ENCODE measurements at places on chromosomes 1 and 21.

DNA sequence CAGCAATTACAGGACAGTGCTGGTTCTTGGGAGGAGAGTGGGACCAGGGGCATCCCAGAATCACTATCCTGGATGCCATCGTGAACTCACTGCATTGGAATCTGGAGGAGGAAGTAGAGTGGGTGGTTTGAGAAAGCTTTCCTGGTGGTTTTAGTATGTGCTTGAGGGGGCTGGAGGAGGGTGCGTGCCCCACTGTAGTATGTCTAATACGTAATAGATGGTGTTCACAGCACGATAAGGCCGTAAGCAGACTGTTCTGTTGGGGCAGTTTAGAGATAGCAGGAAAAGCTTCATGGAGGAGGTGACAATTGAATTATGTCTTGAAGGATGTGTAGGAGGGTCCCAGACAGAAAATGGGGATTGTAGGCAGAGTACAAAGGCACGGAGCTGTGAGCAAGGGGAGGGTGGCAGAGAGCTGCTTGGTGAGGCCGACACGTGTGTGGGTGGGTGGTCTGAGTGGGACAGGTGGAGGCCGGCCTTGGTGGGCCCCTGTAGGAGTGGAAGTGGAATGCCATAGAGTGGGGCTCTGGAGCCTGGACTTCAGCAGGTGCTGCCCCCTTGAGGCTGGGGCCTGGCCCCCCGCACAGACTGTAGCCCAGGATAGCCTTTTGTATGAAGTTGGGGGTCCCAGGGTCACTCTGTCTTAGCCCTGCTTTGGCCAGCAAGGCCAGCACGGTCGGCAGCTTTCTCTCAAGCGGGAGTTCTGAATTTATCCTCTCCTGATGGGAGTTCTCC is 37.0 kb downstream of the IL6R start:
- DNase-seq: no peak

- no peak for DNase-seq
Measured at GRCh38 chr1:157724537-157725220, 24.1 kb upstream of the FCRL3 start.

DNA sequence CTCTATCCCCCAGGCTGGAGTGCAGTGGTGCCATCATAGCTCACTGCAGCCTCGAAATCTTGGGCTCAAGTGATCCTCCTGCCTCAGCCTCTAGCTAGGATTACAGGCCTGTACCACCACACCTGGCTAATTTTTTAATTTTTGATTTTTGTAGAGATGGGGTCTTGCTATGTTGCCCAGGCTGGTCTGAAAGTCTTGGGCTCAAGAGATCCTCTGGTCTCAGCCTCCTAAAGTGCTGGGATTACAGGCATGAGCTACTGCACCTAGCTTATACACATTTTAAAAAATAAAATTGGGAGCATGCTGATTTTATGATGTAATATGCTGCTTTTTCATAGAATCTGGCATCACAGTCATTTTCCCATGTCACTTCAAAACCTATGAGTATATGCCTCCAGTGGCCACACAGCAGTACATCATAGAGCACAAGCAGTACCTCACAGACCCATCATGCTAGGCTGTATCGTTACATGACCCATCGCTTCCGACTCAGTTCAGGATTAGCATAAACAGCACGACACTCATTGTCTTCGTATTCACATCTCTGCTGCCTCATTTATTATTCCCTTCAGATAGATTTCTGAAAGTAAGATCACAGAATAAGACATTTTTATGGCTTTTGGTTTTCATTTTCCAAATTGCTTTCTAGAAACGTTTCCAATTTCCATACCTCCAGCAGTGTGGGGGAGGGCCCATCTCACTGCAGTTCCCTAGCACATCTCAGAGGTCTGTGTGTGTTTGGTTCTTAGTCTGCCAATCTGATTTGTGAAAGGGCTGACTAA is 35.9 kb upstream of the CCSAP start:
- no peak for DNase-seq

GRCh38 chr1:158458263-158458662 is 3.4 kb upstream of the OR10K1 start:
- no peak for DNase-seq

- no peak for DNase-seq
Measured at GRCh38 chr1:201103666-201104065, 8.6 kb downstream of the CACNA1S start.

GRCh38 chr1:24929398-24930259 is 447 bp downstream of the RUNX3 start:
- peak; percentile 64 for DNase-seq

- no peak for DNase-seq
Measured at GRCh38 chr1:217363319-217363718, 267.6 kb downstream of the GPATCH2 start.

- no peak for DNase-seq
Measured at GRCh38 chr1:239125027-239125426, 261.3 kb upstream of the CHRM3 start.

DNA sequence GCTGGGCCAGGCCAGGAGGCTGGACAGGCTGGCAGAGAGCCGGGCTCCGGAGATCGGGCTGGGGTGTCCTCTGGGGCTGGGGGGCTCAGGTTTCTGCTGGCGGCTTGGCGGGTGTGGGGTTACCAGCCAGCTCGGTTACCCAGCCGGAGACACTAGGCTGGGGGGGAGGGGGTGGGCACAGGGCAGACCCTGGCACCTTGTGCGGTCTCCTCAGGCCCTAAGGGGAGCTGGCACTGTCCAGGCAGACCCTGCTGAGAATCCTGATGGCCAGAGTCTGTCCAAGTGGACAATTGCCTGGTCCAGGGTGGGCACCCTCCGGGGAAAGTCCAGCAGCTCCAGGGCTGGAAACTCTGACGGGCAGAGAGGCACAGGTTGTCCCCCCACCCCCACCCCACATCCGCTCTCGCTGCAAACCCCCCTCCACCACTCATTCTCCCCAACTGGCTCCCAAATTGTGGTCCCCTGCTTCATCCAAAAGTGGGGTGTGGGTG is 6.7 kb downstream of the ZBTB7B start:
- peak; percentile 54 for DNase-seq

DNA sequence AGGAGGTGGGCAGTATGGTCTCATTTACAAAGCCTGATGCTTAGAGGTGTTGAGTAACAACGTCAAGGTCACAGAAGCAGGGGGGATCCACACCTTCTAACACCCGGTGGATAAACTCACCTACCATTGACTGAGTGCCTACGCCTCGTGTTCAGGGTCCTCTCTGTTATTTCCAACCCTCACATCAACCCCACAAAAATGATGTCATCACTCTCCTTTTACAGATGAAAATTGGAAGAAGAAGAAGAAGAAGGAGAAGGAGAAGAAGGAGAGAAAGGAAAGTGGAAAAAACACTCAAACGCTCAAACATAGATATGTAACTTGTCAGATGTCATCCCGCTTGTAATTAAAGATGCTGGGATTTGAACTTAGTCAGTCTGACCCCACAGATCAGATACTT is 653 bp upstream of the KCNN3 start:
- no peak for DNase-seq

- no peak for DNase-seq
Measured at GRCh38 chr1:170694172-170694926, 30.4 kb downstream of the PRRX1 start.

- no peak for DNase-seq
Measured at GRCh38 chr1:78540048-78540447, 49.3 kb downstream of the PTGFR start.

DNA sequence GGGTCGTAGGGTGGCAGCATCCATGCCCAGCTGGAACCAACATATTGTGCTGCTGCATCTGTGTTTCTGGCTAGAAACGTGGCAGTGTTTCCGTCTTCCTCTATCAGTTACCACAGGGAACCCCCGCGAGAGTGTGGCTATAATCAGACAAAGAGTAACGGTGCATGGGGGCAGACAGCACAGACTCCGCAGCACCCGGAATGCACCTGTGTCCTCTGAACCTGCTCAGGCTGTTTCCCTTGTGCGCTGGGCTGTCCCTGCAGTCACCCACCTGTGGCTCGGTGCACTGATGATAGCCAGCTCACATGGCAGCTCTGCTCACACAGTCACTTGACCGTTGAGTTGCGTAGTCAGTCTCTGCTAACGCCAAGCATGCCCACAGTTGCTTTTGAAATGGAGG is 11.4 kb upstream of the PCBP3 start:
- DNase-seq: no peak

DNA sequence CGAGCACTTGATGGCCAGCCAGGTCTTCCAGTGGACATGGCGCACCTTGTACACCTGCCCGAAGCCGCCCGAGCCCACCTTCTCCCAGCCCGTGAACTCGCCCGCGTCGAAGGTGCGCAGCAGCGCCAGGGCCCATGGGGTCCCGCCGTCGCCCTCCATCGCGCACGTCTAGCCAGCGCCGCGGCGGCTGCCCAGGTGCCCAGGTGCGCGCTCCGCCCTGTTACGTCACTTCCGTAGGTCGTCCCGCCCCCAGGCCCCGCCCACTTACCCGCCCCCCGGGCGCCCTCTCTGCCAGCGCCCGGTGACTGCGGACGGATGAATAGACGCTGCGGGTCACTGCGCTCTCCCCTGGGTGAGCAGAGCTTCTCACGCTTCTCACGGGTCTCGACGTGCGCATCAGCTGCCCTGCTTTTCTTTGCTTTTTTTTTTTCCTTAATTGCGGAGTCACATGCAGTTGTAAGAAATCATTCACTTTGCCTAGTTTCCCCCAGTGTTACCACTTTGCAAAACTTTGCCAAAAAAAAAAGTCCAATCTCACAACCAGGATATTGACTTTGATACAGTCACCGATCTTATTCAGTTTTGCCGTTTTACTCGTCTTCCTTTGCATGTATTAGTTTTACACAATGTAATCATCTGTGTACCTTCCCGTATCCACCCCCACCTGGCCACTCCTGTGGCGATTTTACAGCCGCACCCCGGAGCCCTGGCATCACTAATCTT is at the start of gene RIPK4:
Gene RIPK4, minus strand, starts transcription at position 170 of the 723 bp plus-strand sequence. Its CDS starts 11 bp downstream, at position 159.
- peak; percentile 66 for DNase-seq

GRCh38 chr1:43835082-43836021 is 98.2 kb upstream of the ARTN start:
- no peak for DNase-seq

DNA sequence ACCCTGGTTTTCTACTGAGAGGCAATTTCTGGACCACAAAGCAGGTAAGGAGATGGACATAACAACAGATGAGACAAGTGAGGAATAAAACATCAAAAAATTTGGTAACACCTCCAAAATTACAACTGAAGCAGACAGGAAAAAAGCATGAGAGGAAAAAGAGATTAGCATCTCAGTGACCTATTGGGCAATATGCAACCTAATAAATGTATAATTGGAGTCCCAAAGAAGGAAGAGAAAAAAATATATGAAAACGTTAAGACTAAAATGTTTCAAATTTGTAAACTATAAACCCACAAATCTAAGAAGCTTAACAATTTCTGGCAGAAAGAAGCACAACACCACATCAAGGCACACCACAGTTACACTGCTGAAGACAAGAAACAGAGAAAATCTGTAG is 208.2 kb upstream of the TNR start:
- no peak for DNase-seq

DNA sequence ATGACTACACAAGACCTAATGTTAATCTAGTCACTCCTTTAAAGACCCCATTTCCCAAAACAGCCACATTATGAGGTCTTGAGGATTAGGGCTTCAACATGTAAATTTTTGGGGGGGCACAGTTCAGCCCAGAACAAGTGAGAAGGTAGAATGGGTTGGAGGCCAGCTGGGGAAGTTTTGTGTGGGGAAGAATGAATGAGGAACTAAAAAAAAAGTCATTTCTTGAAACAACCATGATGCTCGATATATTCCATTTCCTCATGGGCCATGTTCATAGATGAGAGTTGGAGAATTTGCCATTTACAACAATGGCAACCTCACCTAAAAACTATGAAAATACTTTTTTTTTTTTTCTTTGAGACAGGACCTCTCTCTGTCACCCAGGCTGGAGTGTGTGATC is 14.5 kb downstream of the NLRP3 start:
- no peak for DNase-seq

DNA sequence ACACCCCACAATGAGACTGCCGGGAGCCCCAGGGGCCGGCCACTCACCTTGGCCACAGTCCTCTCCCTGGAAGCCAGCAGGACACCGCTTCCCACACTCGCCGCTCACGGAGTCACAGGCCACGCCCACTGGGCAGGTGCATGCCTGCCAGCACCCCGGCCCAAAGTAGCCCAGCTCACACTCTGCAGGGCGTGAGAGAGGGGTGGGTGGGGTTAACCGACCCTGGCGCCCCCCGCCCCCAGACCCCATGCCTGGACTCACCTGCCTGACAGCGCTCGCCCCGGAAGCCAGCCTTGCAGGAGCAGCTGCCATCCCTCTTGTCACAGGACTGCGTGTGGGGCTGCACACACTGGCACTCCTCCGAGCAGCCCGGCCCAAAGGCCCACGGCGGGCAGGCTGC is 50.7 kb downstream of the ARHGEF16 start:
- DNase-seq: no peak

- no peak for DNase-seq
Measured at GRCh38 chr1:21564521-21565095, 55.4 kb downstream of the ALPL start.

DNA sequence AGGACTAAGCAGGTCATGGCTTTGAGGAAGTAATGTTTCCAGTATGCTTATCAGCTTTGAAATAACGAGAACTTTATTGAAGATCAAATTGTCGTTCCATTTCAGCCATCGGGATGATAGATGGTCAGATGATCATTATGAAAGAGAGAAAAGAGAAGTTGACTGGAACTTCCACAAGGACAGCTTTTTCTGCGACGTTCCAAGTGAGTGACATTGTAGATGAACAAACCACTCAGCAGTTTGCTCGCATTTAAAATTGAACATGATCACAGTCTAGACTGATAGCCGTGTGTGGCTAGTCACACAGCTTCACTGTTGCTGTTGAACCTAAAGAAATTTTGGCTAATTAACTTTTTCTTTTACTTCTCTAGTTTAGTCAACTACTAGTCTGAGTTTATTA is 151.1 kb downstream of the TLR5 start:
- no peak for DNase-seq

- DNase-seq: no peak
Measured at GRCh38 chr1:75614399-75614756, 3.5 kb upstream of the SLC44A5 start.

- no peak for DNase-seq
Measured at GRCh38 chr1:43981135-43981491, 2.1 kb downstream of the B4GALT2 start.

DNA sequence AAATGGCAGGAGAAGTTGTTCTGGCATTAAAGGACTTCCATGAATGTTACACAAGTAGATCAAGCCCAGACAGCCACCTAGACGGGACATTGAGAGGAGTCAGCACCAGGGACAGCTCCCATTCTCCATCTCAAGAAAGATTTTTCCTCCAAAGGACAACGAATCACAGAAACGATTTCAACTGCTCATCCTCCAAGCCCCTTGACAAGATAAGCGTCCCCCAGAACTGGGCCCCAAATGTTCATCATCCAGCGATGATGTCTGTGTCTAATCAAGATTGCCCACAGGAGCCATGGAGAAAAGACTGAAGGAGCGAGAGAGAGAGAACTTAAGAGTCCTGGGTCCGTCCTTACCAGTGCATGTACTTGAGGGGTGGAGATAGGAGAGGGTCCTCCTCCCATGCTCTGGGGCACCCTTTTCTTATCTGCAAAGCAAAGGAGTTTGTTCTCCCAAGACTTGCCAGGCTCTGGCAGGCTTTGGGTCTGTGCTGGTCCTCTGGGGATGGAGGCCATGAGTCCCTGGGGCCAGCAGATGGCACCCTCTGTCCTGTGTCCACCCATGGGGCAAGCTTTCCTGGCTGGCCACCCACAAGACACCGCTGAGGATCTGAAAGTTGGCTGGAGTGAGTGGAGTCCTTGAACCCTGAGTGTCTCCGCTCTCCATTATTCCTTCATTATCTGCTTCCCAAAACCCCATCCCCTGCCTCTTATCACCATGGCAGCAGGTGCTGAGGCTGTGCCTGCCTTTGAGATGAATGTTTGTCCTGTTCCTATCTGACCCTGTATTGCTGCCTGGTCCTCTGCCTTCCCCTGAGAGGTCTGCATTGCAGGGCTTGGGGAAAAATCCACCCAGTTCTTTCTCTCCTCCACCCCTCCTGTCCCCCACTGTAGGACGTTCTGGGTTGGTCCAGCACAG is 164.6 kb downstream of the ACTL8 start:
- peak; percentile 6 for DNase-seq
